ENCODE measurements at places on chromosomes 11 and 22.

DNA sequence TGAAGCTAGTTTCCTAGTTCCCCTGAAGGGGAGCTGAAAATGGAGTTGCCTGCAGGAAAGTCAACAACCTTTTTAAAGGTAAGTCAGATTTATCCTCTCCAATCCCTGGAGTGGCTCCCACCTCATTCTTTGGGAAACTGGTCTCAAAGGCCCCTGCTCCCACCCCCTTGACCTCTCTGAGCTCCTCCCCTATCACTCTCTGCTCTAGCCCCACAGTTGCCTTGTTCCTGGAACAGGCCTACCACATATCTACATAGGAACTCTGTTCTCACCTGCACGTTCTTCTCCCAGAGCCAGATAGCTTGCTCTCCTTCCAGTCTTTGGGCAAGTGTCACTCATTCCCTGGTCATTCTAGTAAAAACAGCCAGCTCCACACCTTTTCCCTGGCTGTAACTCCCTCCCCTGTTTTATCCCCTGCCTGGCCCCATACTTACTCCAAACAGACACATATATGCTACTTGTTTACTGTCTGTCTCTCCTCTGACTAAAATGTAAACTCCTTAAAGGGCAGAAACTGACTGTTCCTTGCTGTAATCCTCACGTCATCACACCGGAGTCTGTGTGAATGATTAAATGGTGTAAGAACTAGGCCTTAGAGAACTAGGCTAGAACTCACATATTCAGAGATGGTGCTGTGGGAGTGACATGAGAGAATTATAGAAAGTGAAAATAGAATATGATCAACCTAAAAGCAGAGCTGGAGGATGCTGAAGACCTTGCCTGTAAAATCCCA, 53.3 kb downstream of the TCF20 start:
- no peak for DNase-seq

DNA sequence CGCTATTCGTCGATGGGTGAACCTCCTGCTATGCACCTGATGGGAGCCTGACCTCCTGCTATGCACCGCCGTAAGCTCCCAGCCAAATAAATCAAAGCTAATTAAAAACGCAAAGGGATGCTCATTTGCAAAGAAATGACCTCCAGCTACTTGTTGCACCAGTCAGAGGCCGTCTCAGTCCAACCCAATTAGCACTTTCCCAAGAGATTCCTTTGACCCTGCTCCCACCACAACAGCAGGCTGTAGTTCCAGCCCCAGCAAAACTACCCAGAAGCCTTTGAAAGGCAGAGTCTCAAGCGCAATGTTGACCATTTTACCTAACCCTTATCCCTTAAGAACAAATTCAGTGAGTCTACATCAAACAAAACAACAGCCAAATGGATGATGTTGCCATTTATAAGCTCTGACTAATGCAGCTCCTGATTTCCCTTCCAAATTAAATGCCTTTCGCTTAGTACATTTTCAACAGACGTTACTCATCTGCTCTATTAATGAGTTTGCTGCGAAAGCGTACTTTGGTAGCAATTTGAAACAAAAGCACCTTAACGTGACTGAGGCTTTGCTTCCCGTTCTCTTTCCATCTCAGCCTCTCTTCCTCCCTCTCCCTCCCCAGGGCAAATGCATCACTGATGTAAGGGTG, 17.2 kb upstream of the BSX start:
- DNase-seq: no peak

DNA sequence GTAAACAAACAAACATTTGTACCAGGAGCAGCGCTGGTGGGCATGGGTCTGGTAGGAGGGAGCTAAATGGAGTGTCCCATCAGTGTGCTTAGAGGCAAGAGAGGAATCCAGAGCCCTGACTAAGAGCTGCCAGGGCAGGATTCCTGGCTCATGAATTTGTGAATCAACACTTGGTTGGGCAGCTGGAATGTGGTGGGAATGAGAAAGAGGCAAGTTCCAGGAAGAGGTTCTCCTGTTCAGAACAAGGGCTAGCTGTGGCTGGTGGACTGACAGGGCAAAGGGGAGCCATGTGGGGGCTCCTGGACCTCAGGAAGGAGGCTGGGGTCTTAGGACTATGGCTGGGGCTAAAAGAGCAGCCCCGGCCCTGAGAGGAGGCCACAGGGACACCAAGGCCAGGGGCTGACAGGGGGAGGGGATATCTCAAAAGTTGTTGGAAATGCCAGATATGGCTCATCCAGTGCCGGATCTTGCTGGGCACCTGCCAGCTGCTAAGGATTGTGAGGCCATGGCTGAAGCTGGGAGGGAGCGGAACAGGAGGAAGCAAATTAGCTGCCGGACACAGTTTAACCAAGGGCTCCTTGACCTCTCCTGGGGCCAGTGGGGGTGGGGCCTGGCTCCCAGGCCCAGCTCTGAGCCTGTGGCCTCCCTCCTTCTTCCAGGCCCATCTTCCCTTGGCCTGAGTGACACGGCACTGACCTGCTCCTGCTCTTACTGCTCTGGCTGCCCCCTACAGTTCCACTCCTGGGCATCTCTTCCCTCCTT, 14.6 kb upstream of the P2RY6 start:
- DNase-seq: no peak

- DNase-seq: no peak
These were observed 231.2 kb downstream of the NTM start for GRCh38 chr11:131601586-131601985.

DNA sequence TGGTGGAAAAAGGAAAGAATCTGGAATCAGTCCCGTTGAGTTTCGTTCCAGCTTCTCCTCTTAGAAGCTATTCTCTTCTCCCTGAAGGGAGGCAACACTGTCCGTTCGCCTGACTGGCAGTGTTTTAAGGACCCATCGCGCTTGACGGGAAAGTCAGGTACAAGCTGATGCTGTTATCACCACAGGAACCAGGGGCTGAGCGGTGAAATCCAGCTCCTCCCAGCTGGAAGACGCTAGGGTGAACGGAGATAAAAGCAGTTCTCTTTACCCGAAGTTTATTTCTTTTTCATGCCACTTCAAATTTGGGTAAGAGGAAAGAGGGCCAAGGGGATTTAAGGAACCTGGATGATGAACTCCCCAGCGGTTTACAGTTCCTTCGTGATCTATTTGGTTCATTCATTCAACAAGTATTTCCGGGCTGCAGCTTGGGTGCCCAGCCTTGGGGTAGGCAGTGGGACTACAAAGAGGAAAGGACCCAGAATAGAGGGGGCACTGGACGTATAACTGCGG, 551 bp upstream of the DEUP1 start:
- no peak for DNase-seq

- no peak for DNase-seq
These were observed 610.1 kb upstream of the ANO5 start for GRCh38 chr11:21582791-21583190.

DNA sequence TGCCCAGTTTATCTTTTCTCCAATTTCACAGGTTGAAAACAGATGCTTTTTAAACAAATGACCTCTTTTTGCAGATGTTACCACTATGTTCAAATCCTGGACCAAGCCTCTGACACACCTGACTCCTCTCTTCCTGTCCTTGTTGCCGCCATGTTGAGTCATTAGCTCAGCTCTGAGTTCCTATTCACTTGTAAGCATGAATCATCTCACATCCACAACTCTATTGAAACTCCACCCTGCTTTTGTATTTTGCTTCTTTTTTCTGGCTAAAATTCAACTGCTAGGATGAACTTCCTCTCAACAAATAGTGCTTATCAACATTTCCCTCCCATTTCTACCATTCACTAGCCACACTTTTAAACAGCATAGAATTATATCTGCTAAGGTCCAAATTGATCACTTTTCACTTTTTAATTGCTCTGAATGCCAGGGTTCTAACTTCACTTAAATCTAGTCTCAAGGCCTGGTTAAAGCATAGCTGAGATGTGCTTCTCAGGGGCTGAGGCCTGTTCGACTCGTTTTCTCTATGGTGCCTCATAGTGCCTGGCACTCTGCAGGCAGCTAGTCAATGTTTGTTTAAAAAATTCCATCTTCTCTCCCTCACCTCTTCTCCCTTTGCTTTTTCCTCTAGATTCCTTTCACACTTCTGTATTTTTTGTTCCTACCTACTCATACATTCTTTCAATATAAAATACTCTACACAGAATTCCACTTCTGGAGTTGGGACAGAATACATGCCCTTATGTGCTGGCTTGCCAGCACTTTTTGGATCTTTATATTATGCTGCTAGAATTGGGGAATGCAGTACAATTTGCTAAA, 3.9 kb downstream of the JOSD1 start:
- DNase-seq: no peak

- no peak for DNase-seq
These were observed 18.5 kb downstream of the FIBIN start for GRCh38 chr11:27012234-27012921.

GRCh38 chr22:38755911-38756532, at the start of gene SUN2:
Gene SUN2, minus strand, starts transcription at chr22:38755998. Its CDS starts 3,370 bp downstream, at chr22:38752628.
- peak; percentile 90 for DNase-seq

DNA sequence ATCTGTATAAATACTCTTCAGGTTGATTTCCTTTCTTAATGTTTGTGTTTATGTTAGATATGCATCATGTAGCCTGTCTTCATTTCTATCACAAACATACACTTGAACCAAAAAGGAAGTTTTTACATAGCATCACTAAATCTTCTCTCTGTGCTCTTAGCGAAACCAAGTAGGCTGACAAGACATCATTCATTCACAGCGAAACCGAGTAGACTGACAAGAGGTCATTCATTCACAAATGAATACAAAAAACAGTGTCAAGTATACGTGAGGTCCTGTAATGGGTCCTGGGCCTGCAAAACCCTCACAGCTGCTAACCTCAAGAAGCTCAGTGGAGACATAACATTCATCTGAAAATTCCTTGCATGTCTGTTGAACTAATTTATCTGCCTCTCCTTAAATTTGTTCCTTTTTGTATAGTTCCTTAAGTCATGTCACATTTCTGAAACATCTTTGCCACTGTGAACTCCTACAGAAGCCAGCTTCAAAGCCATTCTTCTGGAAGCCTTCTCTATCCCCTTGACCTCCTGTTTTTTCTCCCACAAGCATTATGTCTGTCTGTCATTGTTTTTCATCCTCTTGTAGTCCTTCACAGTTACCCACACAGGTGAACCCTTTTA, 9.8 kb upstream of the HBE1 start:
- DNase-seq: no peak

DNA sequence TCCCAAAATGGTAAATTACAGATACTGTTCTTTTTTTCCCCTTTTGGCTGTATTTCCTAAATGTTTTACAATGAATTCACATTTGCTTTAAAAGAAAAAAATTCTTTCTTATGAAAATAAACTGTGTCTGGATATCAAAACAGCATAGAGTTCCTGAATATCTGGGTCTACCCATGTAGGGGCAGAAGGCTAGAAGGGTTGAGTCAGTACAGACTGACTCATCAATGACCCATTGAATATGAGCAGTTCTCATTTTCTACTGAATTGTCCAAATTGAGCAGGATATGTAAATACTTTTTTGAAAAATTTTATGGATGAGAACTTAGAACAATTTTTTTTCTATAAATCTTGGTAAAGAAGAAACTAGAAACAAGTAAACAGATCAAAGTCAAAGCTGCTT, 16.3 kb upstream of the C11orf87 start:
- DNase-seq: no peak

GRCh38 chr22:37638391-37639069, 939 bp upstream of the SH3BP1 start:
- DNase-seq: no peak

- DNase-seq: no peak
These were observed 2.6 kb upstream of the NUDT8 start for GRCh38 chr11:67632175-67632981.

DNA sequence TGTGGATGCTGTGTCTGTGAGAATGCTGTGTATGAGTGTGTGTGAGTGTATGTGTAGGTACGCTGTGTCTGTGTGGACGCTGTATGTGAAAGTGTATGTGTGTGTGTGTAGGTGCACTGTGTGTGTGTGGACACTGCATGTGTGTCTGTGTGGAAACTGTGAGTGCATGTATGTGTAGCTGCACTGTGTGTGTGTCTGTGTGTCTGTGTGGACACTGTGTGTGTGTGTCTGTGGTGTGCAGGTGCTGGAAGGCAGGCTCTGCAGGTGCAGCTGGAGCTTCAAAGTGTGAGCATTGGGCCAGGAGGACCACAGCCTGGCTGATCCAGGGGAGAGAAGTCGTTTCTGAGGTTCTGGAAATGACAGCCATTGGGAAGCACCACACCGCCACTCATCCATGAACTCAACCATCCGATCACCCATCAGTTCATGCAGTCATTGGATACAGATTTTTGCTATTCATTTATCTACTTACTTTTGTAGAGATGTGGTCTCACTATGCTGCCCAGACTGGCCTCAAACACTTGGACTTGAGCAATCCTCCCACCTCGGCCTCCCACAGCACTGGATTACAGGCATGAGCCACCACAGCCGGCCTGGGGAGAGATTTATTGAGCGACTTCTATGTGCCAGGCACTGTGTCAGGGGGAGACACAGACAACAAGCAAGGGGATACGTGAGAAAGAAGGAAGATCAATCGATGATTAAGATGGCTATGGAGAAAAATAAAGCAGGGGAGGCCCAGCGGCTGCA, 9.6 kb downstream of the TRPM5 start:
- no peak for DNase-seq

GRCh38 chr11:96189351-96189750, 153.6 kb downstream of the MAML2 start:
- DNase-seq: no peak

DNA sequence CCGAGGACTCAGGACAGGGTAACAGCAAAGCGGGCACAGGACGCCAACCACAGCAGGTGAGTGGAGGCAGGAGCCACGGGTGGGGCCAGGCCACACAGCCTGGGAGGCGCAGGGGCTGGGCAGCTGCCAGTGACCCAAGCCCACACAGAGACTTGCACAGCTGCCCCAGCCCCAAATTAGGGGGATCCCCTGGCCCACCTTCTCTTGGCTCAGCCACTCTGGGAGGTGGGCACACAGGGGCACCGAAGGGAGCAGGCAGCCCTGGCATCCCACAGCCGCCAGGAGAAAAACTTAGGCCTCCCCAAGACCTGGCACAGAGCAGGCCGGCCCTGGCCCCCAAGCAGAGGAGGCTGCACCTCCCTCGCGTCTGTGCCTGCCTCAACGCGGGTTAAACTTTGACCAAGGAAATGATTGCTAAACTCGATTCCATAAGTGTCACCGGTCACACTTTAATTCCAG, at the start of gene SLC22A12:
SLC22A12 (plus strand) TSS at position 458 of the 459 bp plus-strand sequence. CDS start 337 bp downstream, outside the sequence.
- DNase-seq: no peak

DNA sequence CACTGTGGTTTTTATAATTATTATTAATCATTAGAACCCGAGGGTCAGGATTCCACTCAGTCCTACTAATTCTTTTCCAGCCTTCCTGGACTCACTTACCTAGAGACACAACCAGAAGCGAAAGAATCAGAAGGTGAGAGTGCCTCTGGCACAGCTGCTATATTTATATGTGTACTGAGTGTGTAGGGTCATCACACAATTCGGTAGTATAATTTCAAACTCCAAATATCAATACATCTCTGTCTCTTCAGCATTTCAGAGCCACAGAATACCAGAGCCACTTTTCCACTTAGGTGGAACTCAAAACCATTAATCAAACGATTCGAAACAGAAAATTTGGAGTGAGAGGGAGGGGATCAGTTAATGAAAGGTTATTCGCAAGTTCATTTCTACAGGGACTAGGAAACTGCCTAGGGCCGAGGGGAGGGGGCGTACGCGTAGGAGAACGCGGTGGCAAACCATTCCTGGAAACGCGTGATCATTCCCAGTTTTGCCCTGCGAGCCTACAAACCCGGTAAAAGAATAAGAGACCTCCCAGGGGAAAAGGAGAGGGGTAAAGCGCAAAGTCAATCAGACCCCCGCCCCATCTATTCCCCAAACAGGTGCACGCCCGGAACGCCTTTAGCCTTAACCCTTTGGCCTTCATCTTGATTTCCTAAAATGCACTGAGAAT, 5.4 kb downstream of the BSX start:
- DNase-seq: no peak

GRCh38 chr22:39367035-39367434, 17.2 kb downstream of the SYNGR1 start:
- no peak for DNase-seq

- no peak for DNase-seq
These were observed 1.5 kb upstream of the PLCB3 start for GRCh38 chr11:64249563-64250414.

- no peak for DNase-seq
These were observed 144.1 kb upstream of the B3GAT1 start for GRCh38 chr11:134556186-134556585.
